T-helper 22 cell (primary cell): ENCODE measurements at places on chromosomes 7 and 10.
A peak's percentile ranks its signal among the peaks of the same experiment; 100 is the strongest.

- no peak for DNase-seq
These were observed 12.8 kb upstream of the HK1 start for GRCh38 chr10:69265521-69265920.

GRCh38 chr10:93604146-93604545 is 3.1 kb upstream of the RBP4 start:
- no peak for DNase-seq

DNA sequence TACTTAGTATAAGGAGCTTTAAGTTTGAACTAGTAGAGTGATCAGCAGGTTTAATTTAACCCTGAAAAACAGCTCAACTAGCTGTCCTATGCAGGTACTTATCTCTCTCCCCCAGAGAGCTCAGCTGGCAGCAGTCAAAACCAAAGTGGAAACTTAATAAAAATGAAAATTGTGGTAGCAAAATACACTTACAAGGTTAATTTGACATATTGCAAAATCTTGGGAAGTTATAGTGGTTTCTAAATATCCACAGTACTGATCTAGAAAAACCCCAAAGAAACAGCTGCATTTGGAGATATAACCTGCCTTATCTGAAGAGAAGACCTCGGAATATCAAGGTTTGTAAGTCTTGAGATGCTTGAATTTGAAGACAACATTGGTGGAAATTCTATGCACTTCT is 269.2 kb downstream of the RNLS start:
- DNase-seq = no peak

GRCh38 chr10:83934062-83934461 is 205.2 kb upstream of the GHITM start:
- DNase-seq = no peak

- DNase-seq = no peak
These were observed 513.8 kb downstream of the MAGI2 start for GRCh38 chr7:78939669-78940068.

DNA sequence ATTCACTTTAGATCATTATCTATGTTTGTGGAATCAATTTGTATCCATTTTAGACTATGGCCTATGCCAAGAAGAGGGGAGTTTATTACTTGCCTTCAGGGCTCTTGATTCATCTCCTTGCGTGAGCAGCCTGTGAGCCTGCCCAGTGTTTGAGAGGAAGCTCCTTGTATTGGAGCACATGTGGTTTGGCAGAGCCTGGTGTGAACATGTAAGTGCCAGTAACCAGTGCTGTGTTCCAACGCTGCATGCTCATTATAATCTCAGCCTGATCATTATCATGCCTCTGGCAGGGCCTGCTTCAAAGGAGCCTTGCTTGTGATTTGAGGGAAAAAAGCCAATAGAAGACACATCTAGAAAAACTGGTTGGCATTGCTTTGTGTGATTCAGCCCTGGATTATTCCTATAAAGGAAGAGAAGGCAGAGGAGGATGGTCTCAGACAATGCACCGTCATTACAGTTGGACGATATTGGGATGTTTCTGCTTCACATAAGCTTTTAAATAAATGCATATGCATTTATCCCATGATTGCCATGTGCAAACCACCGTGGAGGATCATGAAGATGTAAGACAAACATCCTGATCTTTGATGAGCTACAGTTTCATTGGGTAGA is 203.4 kb upstream of the AHR start:
- DNase-seq = no peak

DNA sequence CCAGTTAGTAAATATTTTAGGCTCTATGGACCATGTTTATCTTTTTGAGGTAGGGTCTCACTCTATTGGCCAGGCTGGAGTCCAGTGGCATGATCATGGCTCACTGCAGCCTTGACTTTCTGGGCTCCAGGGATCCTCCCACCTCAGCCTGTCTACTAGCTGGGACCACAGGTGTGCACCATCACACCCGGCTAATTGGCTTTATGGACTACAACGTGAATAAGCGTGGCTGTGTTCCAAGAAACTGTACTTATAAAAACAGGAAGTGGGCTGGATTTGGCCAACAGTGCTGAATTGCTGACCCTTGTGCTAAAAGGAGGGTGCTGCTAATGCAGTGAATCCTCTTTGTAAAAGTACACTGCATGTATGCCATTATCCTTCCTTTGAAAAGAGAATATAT is 111.7 kb upstream of the CDK13 start:
- no peak for DNase-seq

- DNase-seq = no peak
These were observed 178.0 kb downstream of the MDFIC start for GRCh38 chr7:115099906-115100305.

DNA sequence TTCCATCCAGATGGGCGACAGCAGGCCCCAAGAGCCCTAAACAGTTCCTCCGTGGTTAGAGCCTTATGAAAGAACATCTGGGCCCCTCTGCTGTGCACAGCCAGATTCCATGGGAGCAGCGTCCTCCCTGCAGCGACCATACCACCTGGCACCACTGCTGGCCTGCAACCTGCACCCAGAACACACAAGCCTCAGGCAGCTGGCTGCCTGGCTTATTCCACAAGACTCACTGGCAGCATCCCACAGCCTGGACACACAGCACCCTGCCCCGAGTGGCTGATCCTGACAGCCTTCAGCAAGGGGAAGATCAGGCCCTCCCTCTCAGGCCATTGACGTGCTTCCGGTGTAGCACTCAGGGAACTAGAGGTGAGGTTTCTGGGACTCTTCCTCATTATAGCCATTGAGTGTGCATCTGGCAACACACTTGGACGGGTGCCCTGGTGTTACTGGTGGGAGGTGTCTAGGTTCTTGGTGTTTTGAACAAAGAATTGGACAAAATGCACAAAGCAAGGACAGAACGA is 33.7 kb upstream of the ERCC6 start:
- DNase-seq = no peak

DNA sequence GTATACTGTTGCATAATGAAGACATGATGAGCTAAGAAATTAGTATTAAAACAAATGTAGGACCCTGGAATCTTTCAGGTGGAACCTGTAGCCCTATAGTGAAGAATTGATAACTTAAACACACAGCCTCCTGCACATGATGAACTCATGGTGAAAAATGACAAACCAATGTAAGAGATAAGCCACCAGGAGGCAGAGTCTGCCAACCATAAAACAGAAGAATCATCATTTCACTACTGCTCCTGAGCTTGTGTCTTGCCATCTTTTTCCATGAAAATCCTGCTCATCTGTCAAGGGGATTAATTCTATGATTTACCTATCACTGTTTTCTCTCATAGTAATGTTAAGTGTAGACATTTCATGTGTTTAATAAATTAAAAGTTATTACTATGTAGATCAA is 363.9 kb downstream of the MALRD1 start:
- no peak for DNase-seq

GRCh38 chr7:132437730-132438129 is 138.5 kb downstream of the PLXNA4 start:
- no peak for DNase-seq

GRCh38 chr7:1366801-1367405 is 92.4 kb downstream of the MICALL2 start:
- DNase-seq = no peak

DNA sequence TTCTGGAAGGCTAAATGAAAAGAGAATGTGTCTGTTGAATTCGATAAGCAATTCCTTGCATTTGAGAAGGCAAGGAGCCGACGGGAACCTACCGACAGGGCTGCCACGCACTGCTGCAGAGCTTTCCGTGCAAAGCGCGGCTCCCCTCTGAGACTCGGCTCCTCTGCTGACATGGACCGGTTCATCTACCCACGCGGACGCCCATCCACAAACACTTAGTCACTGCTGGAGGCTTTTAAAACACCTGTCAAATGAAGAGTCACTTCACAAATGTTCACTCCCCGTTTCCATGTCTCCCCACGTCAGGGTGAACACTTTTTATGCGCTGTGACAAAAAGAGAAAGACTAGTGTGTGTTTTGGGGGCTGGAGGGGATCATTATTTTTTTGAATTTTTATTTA is 32.0 kb downstream of the AMZ1 start:
- DNase-seq = no peak

- no peak for DNase-seq
These were observed 376.7 kb upstream of the ZMIZ1 start for GRCh38 chr10:78692071-78692470.

- DNase-seq = no peak
These were observed 146.2 kb downstream of the ICA1 start for GRCh38 chr7:8115547-8116402.

GRCh38 chr10:44589181-44589943 is 204.5 kb upstream of the CXCL12 start:
- no peak for DNase-seq

DNA sequence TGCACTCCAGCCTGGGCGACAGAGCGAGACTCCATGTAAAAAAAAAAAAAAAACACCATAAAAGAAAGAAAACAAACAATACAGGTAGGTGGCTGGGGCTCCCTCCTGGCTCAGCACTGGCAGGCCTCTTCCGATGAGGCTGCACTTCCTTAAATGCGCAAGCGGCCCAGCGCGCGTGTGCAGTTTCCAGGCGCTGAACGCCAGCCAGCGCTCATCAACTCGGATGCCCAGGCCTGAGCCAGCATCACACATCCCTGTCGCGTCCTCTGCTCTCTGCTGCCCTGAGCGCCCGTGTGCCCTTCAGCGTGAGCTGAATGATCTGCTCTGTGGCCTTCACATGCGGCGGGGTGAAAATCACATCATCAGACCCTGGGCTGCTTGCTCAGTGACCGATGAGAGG is 31.8 kb downstream of the NUDT1 start:
- no peak for DNase-seq

DNA sequence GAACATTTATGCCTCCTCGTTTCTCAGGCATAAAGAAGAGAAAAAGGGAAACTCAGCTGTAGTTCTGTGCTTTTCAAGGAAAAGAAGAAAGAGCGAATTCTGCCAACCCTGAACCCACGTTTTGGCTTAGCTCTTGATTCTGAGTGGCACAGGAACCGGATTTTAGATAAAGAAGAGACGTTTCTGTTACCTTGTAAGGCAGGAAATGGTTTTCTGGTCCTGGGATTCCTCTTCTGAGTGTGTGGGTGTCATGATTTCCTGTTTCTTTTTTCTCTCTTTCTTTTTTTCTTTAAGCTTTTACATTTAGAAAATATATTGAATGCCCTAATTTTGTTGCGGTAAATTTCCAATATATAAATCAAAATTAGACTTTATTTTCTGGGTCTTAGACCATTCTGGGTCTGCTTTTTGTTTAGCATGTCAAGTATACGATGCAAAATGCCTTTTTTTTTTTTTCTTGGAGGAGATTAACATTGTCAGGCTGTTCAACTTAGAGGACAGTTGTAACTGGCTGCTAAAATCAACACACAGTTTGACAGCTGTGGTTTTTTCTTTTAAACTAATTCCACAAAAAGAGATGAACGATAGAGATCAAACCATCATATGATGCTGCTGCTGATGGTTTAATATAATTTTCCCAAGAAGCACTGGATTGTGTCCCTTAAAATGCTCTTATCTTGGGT is 190.8 kb downstream of the GATA3 start:
- no peak for DNase-seq

GRCh38 chr7:138546064-138546619 is 86.1 kb downstream of the TRIM24 start:
- no peak for DNase-seq

DNA sequence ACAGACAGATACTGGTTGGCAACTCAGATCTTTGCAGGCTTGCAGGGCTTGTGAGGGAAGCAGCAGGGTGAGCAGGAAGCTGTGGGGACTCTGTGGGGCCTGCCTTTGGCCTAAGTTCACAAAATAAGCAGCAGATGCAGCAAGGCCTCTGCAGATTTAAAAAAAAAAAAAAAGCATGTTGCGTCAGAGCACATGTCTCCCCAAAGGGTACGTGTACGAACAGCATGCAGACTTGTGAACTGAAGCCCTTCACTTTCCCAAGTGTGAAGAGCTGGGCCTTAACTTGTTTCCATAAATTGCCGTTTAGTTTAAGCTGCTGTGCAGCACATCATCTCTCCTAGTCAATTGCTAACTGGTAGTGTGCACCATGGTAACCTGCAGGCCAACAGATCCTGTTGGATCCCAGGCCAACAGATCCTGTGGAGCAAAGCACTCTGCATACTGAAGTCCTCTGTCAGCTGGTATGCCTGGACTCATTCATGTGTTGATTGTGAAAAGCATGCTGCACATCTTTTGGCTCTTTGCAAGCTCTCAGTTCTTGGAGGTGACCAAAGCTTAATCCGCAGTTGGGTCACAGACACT is 10.8 kb upstream of the XPNPEP1 start:
- peak; percentile 21 for DNase-seq

DNA sequence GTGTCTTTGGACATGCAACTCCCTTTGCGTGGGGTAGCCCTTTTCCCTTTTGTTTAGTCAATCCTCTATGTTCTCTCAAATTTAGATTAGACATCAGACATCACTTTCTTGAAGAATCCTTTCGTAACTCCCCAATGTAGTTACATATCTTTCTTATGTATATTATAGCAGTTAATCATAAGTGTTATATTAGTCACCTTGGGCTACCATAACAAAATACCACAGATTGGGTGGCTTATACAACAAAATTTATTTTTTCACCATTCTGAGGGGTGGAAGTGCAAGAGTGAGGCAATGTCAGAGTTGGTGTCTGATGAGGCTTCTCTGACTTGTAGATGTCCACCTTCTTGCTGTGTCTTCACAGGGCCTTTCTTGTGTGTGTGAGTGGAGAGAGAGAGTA is 105.7 kb downstream of the PHTF2 start:
- no peak for DNase-seq

DNA sequence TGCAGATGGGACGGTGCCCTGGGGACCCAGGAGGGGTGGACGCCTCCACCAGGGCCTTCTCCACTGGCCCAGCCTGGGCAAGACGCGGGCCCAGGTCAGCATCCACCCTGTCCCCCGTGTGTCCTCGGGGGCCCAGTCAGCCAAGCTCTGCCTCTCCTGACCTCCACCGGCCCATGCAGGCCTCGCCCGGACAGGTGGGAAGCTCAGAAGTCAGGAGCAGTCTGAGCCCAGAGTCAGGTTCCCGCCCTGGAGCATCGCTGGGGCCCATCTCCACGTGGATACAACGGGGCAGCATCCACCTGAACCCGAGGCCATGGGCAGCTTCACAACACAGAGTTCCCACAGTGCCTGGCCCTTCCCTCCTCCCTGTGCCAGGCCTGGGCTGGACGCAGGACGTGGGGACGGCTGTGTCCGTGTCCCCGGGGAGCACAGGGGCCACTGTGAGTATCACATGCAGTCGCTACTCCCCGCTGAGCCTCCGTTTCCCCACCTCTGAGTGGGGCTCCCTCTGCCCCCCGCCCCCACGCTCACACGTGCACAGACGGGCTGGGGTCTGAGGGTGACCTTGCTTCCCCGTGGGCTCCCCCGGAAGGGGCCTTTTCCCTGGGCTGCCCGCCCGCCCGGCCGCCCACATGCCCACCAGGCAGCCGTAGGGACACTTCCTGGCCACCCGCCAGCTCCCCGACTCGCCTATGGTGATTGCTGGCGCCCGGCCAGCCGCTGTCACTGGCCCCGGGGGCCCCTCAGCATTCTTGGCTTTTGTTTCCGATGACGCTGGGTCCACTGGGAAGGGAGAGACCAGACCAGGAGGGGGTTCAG is 64.3 kb downstream of the PDGFA start:
- no peak for DNase-seq

DNA sequence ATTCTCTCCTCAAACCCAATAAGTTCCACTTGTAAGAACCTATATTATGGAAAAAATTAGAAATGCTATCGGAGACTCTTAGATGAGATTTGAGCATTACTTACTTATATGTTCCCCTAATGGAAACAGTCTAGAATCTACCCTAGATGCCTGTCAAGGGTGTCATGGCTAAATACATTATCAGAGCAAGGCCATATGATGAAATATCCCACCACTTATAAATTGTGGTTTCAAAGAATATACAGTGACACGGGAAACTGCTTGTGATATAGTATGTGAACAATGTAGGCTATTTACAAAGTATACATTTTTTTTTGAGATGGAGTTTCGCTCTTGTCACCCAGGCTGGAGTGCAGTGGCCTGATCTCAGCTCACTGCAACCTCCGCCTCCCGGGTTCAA is 46.3 kb upstream of the CTBP2 start:
- DNase-seq = no peak

- DNase-seq = no peak
These were observed 1.8 kb downstream of the MMRN2 start for GRCh38 chr10:86955501-86956194.
